ENCODE measurements at places on chromosomes 3 and 15.

- DNase-seq = no peak
These were observed 448.6 kb downstream of the EPHB1 start for GRCh38 chr3:135243616-135244015.

GRCh38 chr15:98898122-98898521, 109.5 kb downstream of the PGPEP1L start:
- no peak for DNase-seq

GRCh38 chr3:18648868-18649462, 223.8 kb upstream of the SATB1 start:
- DNase-seq = no peak

DNA sequence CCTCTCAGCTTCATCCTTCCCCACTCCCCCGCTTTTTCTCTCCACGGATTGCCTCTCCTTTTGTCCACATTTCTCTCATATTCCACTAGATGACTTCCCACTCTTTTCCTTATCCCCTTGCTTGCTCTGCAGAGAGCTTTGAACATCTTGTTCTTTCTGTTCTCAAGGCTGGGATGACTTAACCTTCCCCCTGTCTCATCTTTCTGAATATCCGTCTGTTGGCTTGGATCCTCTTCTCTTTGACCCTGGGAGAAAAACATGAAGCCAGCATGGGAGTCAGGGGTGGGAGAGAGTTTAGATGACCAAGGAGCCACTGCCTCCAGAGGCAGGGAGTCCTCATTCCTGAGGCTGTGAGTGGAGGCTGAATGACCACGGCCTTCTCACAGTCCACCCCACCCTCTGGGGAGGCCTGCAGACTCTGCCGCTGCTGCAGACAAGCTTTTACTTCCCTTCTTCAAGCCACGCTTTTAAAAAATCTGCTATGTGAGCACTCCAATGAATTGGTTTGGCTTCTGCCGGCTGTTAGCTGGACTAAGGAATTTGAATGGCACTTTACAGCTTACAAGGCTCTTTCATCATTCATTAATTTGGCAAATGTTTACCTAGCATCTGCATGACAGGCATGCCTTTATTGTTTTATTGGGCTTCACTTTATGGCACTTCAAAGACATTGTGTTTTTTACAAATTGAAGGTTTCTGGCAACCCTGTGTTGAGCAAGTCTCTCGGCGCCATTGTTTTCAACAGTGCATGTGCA, 111.6 kb upstream of the SLC6A6 start:
- DNase-seq = no peak

DNA sequence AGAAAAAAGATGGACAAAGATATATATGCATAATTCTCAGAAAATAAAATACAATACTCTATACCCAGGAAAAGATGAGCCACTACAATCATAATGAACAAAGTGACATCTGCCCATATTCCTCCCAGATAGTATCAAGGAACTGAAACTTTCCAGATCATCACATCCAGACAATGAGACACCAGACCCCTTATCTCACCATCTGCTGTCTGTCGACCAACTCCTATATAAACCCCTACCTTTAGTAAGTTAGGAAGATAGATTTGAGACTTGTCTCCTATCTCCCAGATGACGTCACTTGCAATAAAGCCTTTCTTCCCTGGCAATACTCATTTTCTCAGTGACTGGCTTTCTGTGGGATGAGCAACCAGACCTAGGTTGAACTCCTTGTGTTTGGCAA, 1071.6 kb downstream of the PLOD2 start:
- no peak for DNase-seq

DNA sequence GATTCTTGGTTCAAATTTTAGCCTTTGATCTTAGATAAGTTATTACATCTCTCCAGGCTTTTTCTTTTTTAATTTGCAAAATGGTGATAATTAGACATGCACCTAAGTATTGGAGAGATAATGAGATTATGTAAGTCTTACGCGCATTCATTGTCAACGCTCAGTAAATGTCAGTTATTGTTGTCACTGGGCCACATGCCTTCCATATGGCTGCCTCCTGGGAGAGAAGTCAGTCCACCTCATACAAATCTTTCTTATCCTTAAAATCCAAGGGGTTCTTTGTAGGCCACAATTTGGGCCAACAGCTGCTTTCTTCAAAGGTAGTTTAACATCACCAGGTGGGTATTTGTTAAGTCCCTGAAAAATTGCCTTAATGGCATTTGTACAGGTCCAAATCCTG, 25.5 kb upstream of the PTPRG start:
- DNase-seq = no peak

DNA sequence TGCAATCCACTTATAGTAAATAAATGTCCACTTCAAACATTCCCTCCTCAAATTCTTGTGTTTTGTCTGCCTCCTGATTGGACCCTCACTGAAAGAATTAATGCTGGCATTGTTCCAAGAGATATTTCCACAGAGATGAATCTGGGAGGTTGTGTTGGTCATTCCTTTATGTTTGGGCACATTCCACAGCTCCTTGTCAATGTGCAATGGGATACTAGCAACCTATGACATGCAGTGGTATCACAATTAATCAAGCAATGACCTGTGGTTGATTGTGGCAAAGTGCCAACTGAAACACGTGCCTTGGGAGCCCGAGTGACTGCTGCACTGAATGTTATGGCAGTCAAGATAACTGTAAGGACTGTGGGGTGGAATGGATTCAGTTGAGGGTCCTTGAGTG, 55.0 kb upstream of the SNRPN start:
- DNase-seq = no peak

- DNase-seq = no peak
These were observed 64.5 kb downstream of the SMAD6 start for GRCh38 chr15:66766282-66767230.

GRCh38 chr3:16816048-16816780, 68.5 kb upstream of the PLCL2 start:
- DNase-seq = no peak

GRCh38 chr15:38614621-38615020, 50.0 kb upstream of the RASGRP1 start:
- DNase-seq = no peak

DNA sequence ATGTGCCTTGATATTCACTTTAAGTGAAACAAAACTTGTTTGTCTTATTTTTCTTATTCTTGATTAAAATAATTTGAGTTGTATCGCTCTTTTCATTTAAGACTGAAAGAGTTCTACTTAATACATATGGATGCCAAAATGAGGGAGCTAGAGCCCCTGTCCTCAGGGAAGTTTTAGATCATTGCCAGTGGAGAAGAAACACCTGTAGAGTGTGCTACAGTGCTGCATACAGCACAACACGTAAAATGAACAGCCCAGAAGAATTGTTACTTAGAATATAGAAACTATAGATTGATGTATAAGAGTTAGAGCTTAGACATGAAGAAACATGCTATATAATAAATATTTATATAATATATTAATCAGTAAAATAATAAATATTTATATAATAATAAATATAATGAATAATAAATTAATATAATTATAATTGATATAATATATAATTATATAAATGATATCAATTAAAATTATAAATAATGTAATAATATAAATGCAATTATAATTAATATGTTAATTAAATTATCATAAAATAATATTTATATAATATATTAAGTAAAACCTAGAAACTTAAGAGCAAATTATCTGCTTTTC, 1234.7 kb downstream of the ROBO2 start:
- peak; percentile 13 for DNase-seq

GRCh38 chr3:59783468-59783988, 733.7 kb upstream of the CFAP20DC start:
- DNase-seq = no peak

GRCh38 chr3:55461896-55462295, 25.2 kb downstream of the WNT5A start:
- no peak for DNase-seq

DNA sequence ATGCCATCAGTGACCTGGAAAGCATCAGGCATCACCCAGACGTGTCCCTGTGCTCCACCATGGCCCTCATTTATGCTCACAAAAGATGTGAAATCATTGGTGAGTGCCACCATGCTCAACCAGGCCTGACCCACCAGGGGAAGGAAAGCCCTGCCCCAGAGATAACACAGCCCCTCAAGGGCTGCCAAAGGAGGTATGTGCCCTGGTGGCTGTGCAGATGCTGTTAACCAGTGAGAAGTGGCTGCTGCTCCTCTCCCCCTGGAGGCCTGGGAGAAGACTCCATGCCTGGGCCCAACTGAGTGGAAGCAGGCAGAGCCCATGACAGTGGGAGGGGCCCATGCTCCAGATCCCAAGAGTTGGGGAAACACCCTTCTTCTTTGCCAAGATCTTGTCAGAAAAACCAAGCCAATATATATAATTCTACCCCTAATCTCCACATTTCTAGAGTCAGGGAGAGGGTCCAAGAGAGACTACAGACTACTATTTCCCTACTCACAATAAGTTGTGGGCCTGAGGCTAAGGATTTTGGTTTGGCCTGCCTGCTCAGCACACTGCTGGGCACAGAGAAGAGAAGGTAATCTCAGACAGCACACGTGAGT, 2.7 kb downstream of the TTC21A start:
- DNase-seq = no peak

- DNase-seq = no peak
These were observed 38.7 kb upstream of the CCDC50 start for GRCh38 chr3:191290311-191291025.

- no peak for DNase-seq
These were observed 72.0 kb downstream of the TFG start for GRCh38 chr3:100781301-100781700.

- no peak for DNase-seq
These were observed 12.0 kb downstream of the LRRC3B start for GRCh38 chr3:26634601-26635000.

GRCh38 chr3:100412912-100413590, 11.7 kb downstream of the LNP1 start:
- DNase-seq = no peak

DNA sequence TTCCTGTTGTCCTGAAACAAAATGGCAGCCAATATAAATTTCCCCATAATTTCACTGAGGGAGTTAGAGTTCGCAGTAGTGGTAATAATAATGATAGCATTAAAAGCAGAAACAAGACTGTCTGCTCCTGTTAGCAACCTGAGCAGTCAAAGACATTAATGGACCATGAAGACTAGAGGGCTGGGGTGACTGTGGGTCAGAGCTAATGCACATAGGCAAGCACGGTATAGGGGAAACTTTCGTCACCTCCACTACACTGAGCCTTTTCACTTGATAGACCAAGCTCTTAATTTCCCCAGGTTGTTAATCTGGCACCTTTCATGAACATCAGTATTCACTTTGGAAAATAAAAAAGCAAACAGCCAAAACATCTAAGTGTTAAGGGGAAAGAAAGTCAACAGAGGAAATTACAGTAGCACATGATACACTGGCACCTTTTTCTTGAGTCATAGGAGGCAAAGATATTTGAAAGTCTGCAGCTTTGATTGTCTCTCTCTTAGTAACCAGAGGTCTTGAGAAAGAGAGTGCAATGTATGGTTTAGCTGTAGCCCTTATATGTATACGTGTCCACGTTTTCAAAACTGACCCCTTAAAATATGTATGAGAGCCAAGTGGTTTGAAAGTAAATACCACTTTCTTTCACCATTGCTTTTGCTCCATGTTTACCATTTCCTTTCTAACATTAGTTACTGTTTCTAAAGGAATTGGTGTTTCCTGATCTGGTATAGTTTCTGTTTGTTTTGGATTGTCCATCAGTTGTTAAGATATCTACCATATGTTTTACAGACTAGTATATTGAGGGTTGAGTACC, 104.8 kb downstream of the FILIP1L start:
- no peak for DNase-seq

DNA sequence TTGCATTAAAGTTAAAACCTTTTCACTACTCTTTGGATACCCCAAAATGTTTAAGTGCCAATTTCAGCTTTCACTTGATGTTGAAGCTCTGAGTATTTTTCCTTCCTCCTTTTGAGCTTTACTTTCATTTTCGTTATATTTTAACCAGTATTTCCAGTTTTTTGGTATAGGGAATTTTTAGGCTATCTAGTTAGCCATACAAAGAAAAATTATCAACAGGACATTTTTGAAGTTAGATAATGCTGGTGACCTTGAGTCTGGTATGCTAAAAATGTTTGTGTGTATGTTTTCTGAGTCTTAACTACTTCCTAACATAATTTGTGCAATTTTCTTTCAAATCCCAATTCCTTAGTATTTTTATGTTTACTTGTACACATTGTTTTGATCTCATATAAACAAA, 284.8 kb downstream of the OTOL1 start:
- no peak for DNase-seq

- no peak for DNase-seq
These were observed 37.9 kb downstream of the TUBGCP4 start for GRCh38 chr15:43408789-43409188.

DNA sequence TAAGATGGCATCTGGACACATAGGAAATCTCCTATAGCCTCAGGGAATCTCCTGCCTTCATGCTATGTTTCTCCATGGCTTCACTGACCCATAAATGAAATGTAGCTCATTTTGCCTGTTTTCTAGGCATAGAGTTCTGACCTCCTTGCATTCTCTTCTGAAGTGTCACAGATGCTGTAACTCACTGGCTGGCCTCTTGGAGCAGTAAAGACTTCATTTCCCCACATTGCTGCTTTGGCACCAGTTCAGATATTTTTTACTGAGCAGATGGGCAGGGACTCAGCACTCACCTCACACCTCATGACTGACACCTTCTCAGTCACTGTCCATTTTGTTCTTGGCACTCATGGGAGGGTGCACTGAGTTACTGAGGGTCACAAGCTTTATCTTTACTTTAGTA, 286.7 kb upstream of the TGFBR2 start:
- peak; percentile 28 for DNase-seq

- no peak for DNase-seq
These were observed 39.3 kb downstream of the SRP14 start for GRCh38 chr15:39999538-40000200.

DNA sequence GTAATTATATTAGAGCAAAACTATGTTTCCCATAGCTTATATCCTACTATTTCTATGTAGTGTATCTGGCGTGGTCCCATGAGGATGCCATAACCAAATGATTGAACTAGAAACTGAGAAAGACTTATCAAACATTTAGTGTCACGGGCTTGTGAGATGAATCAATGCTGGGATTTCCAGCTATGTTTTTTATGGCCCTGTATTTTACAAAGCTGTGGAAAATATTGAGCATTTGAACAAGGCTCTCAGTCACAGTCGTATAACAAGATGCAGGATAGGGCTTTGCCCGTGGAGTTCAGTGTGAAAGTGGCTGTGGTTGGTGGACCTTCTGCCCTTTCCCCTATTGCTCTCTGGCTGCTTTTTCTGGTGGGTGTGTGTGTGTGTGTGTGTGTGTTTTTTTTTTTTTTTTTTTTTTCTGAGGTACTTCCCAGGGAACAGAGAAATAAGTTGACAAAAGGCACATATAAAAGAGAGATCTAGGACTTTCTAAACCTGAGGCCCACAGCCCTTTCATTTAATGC, 60.7 kb downstream of the CACNA1D start:
- DNase-seq = no peak

- no peak for DNase-seq
These were observed 198.0 kb downstream of the EPHB1 start for GRCh38 chr3:134993011-134993410.

- DNase-seq = no peak
These were observed 56.4 kb upstream of the C15orf39 start for GRCh38 chr15:75145027-75145841.
